Activated naive CD4-positive, alpha-beta T cell (primary cell): ENCODE measurements at places on chromosomes 1 and 21.

GRCh38 chr1:228723921-228724320 is 11.4 kb upstream of the RHOU start:
- DNase-seq: no peak

DNA sequence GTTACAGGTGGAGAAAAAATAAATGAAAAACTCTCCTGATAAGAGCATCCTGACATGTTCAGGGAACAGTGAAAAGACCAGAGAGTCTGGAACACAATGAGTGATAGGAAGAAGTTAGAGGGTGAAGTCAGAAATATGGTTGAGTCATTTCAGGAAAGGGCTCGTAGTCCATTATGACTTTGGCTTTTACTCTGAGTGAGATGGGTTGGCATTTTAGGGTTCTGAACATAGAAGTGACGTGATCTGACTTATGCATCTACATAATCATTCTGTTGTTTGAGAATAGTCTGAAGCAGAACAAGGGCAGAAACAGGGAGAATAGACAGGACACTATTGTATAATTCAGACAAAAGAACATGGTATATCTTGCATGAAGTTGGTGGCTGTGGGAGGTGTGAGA is 5.8 kb downstream of the HMCN1 start:
- no peak for DNase-seq

GRCh38 chr1:11784993-11785769 is 20.6 kb downstream of the MTHFR start:
- DNase-seq: no peak

DNA sequence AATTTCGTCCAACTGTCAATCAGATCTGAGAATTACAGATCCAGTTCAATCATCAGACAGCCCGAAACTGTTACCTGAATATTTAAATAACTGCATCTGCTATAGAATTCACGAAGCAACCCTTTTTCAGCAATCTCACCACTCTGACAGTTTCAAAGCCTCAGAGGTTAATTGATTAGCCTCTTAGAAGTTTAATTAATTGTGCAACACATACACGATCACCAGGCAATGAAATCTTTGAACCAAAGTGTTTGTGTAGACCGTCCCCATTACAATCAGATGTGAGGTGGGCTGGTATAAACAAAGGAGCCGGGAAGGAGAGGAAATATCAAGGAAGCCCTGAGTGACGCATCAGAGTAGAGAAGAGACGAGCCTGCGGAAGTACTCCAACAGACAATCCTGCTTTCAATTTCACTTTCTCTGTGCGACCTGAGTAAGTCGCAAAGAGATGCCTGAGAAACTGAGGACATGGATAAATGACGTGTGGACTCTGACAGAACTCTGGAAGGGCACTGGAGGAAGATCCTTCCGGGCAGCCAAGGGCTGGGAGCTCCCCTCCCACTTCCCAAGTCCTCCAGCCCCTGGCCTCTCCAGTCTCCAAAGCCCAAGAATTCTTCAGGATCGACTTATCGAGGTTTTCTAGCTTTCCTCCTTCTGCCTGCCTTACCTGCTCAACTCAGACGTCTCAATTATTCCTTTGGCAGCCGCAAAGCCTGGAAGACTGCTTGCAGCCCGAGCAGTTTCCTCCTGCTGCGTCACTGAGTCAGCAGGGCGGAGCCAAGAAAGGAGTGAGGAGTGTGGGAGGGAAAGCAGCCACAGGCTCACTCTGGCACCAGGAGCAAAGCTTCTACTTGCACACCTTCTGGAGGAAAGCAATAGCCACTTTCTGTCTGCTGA is at the start of gene RNASEL:
Gene RNASEL, minus strand, starts transcription at position 757 of the 897 bp plus-strand sequence. CDS start 2,450 bp downstream, outside the sequence.
- no peak for DNase-seq

- DNase-seq: no peak
These were observed 538.9 kb downstream of the LMO4 start for GRCh38 chr1:87867626-87868025.

DNA sequence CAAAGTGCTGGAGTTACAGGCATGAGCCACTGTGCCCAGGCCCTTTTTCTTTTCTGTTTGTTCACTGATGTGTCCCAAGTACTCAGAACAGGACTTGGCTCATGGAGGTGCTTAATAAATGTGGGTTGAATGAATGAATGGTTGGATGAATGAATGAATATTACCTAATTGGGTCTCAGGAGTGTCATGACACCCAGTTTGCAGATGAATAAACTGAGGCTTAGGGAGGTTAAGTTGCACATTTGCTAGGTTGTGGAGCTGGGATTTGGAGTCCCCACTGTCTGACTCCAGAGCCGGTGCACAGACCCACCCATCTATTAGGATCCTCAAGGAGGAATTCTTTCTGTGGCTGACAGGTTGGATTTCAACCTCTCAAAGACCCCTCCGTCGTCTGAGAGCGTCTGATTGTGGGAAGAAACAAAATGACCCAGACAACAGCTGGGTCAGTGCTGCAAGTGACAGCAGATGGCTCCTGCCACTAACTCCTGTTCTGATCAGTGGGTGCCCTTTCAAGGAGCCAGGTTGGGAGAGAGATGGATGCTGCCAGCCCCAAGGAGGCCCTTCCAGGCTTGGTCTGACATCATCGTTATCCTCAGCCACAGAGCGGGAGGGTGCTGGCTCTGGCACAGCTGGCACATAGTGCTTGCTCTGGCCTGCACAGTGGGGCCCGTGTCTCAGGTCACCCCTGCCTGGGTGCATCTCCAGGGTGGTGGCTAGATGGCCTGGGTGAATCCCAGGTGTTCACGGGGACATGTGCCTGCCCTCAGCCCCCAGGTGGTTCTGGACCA is 24.2 kb downstream of the ARHGEF10L start:
- DNase-seq: no peak
